Muscle of arm (tissue), 14 donors: ENCODE measurements at places on chromosomes 7 and 10. TPM values are rescaled to one million over a fixed set of nuclear protein-coding genes. Genes with fewer than 3 reads are reported as not detected.

- no peak for DNase-seq
Observed at GRCh38 chr10:64346389-64346788, 825.2 kb downstream of the REEP3 start.

GRCh38 chr7:55397617-55398016, 32.5 kb downstream of the LANCL2 start:
- DNase-seq: no peak

- DNase-seq: no peak
Observed at GRCh38 chr10:82252081-82252480, 377.1 kb downstream of the NRG3 start.

Gene FAM24B
- polyA plus RNA-seq: not detected

DNA sequence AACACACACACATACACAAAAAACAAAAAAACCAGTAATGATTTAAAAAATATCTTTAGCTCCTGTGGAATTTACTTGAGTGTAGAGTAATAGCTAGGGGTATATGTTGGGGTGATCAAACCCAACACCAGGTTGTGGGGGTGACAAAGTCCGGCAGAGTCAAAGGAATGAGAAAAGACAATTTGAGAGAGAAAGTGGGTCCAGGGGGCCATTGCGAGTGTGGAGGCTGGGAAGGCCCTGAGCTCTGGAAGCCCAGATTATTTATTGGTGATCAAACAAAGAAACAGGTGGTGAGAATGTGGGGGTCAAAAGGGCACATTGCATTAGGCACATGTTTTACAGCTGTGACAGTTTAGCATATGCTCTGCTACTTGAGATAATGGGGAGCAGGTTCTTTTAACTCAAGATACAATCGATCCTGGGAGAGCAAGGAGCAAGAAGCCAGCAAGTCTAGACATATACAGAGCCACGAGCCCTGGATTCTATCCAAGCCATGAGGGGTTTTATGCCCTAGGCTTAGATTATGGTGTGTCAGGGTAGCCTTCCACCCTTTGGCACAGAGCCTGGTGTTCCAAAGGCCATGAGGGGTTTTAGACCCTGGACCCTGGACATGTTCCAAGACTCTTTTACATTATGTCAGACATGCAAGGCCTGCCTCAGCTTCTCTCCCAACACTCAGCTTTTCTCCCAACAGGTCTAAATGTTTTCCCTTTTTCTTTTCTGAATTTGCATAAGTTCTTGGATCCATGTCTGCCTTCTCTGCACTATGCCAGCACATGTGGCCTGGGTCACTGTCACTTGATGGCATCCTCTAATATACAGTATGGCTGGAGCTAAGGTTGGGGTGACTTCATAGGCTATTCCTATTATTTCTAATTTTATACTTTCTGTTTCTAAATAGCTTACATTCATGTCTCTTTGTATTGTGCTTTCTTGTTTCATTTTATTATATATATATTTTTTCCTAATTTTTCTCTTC, 48.6 kb upstream of the MKI67 start:
- no peak for DNase-seq
